Keratinocyte (primary cell): ENCODE measurements at places on chromosomes 12 and 14. TPM values are rescaled to one million over a fixed set of nuclear protein-coding genes. Genes with fewer than 3 reads are reported as not detected.
A peak's percentile ranks its signal among the peaks of the same experiment; 100 is the strongest.

DNA sequence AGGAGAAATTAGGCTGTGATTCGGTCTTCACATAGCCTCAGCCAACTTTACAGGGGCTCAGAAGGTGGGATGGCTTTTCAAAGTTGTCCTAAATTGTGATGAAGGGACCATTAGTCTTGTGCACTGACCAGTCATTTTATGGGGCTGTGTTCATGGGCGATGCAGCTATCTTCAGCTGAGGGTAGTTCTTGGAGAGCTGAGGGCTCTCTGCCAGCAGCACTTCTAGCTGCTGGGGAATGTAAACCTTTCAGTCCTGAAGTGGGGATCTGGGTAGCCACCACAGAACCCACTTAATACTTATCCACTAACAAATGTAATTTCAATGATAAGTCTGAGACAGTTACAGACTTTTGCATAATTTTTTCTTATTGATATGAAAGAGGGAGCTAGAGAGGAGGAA lies 270.6 kb downstream of the AEBP2 start:
- DNase-seq, result no peak

SPX gene
- 0.07 to 0.12 TPM (median 0.12 TPM) in 3 replicates for polyA plus RNA-seq

GRCh38 chr14:58733451-58734208 lies 95.9 kb downstream of the DACT1 start:
- DNase-seq, result no peak

DNA sequence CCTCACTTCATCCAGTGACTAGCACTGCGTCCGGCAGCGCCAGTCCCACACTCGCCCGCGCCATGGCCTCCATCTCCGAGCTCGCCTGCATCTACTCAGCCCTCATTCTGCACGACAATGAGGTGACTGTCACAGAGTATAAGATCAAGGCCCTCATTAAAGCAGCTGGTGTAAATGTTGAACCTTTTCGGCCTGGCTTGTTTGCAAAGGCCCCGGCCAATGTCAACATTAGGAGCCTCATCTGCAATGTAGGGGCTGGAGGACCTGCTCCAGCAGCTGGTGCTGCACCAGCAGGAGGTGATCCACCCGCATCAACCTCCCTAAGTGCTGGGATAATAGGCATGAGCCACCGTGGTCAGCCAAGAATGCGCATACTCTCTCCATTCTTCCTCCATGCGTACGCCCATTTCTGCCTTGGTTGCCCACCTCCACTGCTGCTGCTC lies 59.9 kb downstream of the IRF2BPL start:
- DNase-seq, result no peak

GPR135 gene
- polyA plus RNA-seq, result 0.32 to 0.90 TPM (median 0.45 TPM) in 3 replicates

MGP gene
- 0.24 to 0.33 TPM (median 0.31 TPM) in 3 replicates for polyA plus RNA-seq

POTEG gene
- not detected in 3 replicates for polyA plus RNA-seq

INSM2 gene
- polyA plus RNA-seq, result not detected in 3 replicates

- DNase-seq, result no peak
Observed at GRCh38 chr14:105063056-105063455, 2.2 kb downstream of the GPR132 start.

DNA sequence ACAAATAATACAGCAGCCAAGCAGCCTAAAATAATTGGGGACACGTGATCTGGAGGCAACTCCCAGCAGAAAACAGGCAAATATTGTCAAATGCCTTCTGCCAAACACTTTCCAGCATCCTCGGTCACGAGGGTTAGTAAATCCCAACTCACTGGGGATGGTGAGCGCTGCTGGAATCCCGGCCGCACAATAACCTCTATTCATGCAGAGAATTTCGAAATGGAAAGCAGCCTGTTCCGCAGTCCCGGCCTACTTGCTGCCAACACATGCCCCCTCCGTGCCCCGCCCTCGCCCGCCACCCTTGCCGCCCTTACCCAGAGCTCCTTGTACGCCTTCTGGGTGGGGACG lies 62.2 kb downstream of the RFX4 start:
- no peak for DNase-seq

GRCh38 chr12:42283739-42284138 lies 42.2 kb downstream of the ZCRB1 start:
- no peak for DNase-seq

GRCh38 chr12:3882896-3883564 lies 9.8 kb upstream of the PARP11 start:
- no peak for DNase-seq

GLIPR1L2 gene
- polyA plus RNA-seq, result 0.29 to 0.66 TPM (median 0.41 TPM) in 3 replicates

BDKRB2 gene
- polyA plus RNA-seq, result 10.9 to 13.2 TPM (median 11.2 TPM) in 3 replicates

DHRS2 gene
- polyA plus RNA-seq, result 0.14 to 0.26 TPM (median 0.20 TPM) in 3 replicates

STRN3 gene
- polyA plus RNA-seq, result 25.3 to 38.1 TPM (median 29.0 TPM) in 3 replicates

GRCh38 chr12:90058704-90059103 lies 350.1 kb upstream of the ATP2B1 start:
- DNase-seq, result no peak

OAS1 gene
- polyA plus RNA-seq, result 88.3 to 102 TPM (median 95.0 TPM) in 3 replicates

DNA sequence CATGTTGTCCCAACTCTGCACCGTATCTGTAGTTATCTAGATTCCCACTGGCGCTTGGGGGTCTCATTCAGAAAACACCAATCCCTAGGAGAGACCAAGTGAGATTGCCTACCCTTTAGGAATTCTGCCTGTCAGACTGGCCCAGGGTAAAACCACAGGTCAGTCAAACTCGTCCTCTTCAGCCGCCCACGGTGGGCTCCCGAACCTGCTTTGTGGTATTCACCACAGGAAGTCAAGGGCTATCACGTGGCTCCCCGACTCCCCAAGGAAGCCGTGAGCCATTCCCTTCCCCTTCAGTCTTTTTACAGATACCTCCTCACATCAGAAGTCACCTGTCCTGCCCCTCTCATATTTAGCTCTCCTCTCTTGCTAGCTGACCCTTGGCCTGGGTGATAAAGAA lies 159.9 kb downstream of the EGLN3 start:
- no peak for DNase-seq

GRCh38 chr12:51726931-51727330 lies 121.6 kb downstream of the FIGNL2 start:
- DNase-seq, result no peak

DNA sequence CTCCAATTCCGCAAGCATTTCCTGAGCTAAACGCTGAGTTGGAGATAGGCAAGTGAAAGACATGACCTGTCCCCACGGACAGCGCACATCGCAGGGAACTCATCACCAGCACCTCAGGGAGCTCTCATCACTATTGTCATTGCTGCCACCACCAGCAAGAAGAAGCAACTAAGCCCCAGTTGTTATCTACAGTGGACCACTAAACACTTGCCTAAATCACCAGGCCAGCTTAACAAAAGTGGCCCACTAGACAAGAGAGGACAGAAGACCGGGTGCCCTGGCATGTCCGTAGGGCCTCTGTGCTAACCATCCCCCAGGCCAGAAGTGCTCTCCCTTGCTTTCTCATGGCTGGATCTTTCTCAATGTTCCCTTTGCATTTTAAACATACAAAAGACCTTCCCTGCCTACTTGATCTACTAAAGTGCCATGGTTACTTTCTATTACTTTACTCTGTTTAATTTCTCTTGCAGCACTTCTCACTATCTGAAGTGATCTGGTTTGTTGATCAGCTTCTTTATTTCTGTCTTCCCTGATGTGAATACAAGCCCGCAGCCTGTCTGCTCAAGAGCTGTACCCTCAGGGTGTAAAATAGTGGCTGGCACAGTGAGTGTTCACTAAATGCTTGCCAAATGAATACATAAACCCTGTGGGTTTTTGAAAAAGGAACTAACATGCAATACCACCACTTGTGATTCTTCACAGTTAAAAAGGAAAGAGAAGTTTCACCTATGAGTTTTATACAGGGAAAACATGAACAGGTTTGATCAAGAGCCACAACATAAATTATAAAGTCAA lies 60.9 kb upstream of the RFLNA start:
- DNase-seq, result peak; percentile 82

GRCh38 chr14:29885988-29886387 lies 41.7 kb downstream of the PRKD1 start:
- no peak for DNase-seq

GRCh38 chr12:123346946-123347345 lies 17.7 kb downstream of the SBNO1 start:
- no peak for DNase-seq

- DNase-seq, result no peak
Observed at GRCh38 chr12:107165581-107165980, 72.2 kb upstream of the CRY1 start.

DNA sequence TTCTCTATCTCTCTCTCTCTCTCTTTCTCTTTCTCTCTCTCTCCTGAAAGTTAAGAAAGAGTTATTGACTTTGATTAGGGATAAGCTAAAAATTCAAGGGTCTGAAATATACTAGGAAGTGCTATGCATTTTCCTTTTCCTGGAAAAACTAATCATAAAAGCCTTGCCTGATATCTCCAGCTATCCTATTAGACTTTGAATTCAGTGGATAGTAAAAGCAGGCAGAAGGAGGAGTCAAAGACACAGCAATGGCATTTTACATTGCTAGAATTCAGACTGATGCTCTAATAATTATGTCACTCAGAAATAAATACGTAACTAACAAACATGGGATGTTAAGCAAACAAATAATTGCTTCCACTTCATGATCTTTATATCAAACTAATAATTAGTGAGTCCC lies 272.0 kb downstream of the SSPN start:
- no peak for DNase-seq

GPR84 gene
- 0.08 to 0.17 TPM (median 0.12 TPM) in 3 replicates for polyA plus RNA-seq

SIX4 gene
- 2.5 to 4.5 TPM (median 4.0 TPM) in 3 replicates for polyA plus RNA-seq

KRT2 gene
- polyA plus RNA-seq, result 0.03 to 0.69 TPM (median 0.48 TPM) in 3 replicates

- no peak for DNase-seq
Observed at GRCh38 chr14:101635749-101636560, 74.7 kb downstream of the DIO3 start.

DNA sequence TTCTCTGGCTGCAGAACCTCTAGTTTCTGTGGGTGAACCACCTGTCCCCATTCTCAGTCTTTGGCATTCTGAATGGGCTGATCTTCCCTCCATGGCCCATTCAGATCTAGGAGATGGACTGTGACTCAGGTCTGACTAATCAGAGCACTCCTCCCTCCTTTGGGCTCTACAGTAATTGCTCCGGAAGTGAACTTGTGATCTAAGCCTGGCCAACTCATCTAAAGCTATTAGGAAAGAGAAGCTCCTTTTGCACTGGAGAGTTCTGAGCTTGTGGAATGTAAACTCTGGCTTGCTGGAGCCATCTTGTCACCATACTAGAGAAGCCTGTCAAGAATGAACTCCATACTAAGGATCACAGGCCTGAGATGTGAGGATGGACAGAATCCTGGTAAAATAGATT lies 168.2 kb downstream of the SUDS3 start:
- DNase-seq, result no peak

- no peak for DNase-seq
Observed at GRCh38 chr12:99600388-99600787, 47.2 kb upstream of the GARIN6 start.

- no peak for DNase-seq
Observed at GRCh38 chr14:105023791-105024480, 3.1 kb upstream of the CDCA4 start.

RASSF8 gene
- polyA plus RNA-seq, result 5.5 to 10.9 TPM (median 10.5 TPM) in 3 replicates

P2RX2 gene
- polyA plus RNA-seq, result not detected in 3 replicates

HOXC4 gene
- 0.81 to 1.8 TPM (median 1.8 TPM) in 3 replicates for polyA plus RNA-seq
